ENCODE measurements at places on chromosomes 11 and 22. TPM values are rescaled to one million over a fixed set of nuclear protein-coding genes. Genes with fewer than 3 reads are reported as not detected.

The E2F8 gene
- total RNA-seq: not detected

The IL18BP gene
- total RNA-seq: 13.1 TPM

The NFRKB gene
- 17.7 TPM for total RNA-seq

The OR8D4 gene
- not detected for total RNA-seq

The SLC22A9 gene
- total RNA-seq: not detected

The GNB1L gene
- total RNA-seq: 4.2 TPM

The EIF3M gene
- 182 TPM for total RNA-seq

The PKP3 gene
- 1.2 TPM for total RNA-seq

The MAPK11 gene
- 24.2 TPM for total RNA-seq

The HTR3A gene
- total RNA-seq: not detected

The RIMBP3B gene
- total RNA-seq: 0.06 TPM

The PLAAT2 gene
- total RNA-seq: 0.64 TPM

- peak; percentile 62 for DNase-seq
Observed at GRCh38 chr22:23553924-23554870, 25.9 kb downstream of the IGLL1 start.

DNA sequence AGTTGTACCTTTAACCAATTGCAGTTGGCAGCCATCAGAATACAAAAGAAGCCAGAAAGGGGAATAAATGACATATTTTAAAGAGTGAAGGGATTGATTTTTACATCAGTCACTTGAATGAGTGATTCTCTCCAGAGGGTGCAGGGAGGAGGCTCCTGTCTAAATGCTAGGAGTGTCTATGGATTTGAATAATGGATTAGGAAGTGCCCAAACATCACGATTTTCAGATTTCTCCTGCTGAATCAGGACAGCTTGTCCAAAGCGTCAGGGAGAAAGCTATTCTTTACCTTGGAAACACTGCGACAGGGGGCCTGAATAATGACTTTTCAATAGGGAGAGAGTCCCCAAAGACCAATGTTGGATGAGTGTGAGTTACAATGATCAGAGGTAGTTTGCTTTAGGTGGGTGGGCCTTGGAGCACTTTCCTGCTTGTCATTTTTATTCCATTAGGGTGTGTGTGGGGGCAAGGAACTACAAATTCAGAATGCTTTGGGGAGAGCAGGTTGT is 735.5 kb downstream of the KCNA4 start:
- no peak for DNase-seq

DNA sequence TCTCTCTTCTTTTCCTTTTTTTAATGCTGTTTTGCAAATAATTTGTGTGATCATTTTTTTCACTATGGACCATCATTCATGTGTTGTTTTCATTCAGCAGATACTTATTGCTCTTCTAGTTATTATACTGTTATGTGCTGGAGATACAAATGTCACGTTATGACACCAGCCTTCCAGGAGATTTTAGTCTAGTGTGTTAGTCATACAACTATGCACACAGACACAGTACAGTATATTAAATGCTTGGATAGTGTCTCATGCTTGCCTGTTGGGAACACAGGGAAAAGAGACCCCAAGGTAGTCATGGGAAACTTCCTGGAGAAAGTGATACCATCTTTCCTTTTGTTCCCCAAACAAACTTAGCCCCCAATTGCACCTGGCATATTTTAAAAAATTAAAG is 116.1 kb downstream of the UVRAG start:
- no peak for DNase-seq

DNA sequence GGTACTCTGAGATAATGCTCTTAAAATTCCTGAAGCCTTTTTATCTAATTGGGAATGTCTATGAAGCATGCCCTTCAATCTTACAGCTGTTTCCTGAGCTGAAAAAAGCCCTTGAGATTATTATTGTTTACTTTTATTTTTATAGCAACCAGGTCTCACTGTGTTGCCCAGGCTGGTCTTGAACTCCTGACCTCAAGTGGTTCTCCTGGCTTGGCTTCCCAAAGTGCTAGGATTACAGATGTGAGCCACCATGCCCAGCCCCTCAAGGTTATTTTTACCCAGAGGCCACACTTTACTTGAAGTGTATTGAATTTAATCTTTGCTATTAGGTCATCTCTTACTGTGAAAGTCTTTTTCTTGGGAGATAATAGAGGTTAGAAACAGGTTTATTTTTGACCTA is 7.0 kb upstream of the SWAP70 start:
- DNase-seq: no peak

- DNase-seq: no peak
Observed at GRCh38 chr22:27867085-27867952, 51.7 kb downstream of the PITPNB start.

- DNase-seq: no peak
Observed at GRCh38 chr11:75394085-75394840, 5.1 kb upstream of the RPS3 start.

DNA sequence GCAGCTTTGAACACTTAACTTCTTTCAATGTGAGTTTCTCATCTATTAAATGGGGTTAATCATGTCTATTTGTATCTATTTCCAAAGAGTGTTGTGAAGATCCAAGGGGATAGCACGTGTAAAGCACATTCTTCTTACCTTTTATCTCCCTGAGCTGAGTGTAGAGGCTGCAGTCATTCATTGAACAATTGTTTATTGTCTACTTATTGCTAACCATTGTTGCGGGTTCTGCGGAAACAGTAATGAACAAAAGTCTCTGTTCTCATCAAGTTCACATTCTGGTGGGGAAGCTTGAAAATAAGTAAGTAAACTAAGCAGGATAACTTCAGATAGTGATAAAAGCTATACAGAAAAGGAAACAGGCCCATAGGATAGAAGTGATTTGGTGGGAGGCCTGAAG is 27.4 kb upstream of the PLET1 start:
- no peak for DNase-seq

DNA sequence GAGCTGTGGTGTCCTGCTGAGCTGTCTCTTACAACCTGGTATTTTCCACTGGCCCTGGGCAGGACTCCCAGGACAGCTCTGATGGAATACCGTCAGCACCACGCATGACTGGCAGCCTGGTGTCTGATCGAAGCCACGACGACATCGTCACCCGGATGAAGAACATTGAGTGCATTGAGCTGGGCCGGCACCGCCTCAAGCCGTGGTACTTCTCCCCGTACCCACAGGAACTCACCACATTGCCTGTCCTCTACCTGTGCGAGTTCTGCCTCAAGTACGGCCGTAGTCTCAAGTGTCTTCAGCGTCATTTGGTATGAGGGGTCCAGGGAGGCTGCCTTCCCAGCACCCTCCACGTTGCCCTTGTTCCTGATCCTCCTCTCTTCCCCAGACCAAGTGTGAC is 2.4 kb downstream of the KAT5 start:
- peak; percentile 77 for DNase-seq

All from mesenteric fat pad (tissue), 1 donor.